Cardiac septum (tissue), 1 donor: ENCODE measurements at places on chromosomes 1 and 21. TPM values are rescaled to one million over a fixed set of nuclear protein-coding genes. Genes with fewer than 3 reads are reported as not detected.

DNA sequence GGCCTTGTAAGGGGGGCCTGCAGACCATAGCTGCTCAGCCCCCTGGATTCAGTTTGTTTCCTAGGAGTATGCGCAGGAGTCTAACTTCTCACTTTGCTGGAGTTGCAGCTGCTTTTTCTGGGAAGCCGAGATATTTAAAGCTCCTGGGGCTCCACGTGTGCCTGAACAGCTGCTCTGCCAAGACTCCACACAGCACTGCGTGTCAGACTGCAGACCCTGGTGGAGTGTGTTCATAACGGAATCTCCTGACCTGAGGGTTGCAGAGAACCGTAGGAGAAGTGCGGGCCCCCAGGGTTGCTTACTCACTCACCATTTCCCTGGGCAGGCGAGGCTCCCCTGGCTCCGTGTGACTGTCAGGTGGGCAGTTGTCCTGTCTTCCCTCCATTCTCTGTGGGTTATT lies 474.3 kb upstream of the TMPRSS15 start:
- DNase-seq = no peak

GRCh38 chr1:10951961-10952360 lies 60.5 kb upstream of the TARDBP start:
- DNase-seq = no peak

DNA sequence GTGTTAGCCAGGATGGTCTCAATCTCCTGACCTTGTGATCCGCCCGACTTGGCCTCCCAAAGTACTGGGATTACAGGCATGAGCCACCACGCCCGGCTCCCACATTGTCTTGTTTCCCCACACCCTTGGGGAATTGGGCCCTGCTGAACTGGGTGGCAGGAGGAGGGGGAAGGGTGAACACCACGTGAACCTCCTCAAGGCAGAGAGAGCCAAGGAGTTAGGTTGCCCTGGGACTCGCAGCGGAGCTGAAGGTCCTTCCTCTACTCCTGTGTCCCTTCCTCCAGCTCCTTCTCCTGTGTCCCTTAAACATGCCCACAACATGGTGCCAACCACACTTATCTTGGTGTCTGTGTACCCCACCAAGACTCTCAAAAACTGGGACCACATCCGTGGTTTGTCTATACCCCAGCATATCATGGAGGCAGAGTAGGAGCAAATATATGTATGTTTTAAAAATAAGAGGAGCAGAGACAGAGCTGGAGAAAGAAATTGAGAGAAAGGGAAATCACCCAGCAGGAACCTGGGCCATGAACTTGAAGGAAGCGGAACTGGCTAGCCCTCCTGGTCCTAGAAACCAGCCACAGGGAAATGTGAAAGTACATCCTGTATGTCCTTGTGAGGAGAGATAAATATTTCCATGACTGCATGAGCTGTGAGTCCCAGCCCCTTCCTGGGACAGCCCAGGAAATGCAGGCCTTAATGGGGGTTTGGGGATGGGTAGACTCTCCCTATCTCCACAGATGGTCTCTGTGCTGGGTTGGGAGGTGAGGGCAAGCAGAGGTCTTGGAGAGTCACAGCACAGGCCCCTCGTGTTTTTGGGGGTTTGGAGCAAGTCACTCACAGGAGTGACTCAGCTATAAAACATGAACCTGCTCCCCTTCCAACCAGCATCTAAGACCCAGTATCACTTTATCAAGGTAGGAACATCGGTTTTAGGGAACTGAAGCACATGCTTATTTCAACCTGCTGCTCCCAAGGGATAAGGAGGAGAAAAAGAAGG lies 9.4 kb upstream of the TAL1 start:
- DNase-seq = no peak

- DNase-seq = no peak
These were observed 161.7 kb downstream of the NTMT2 start for GRCh38 chr1:170307426-170307825.

MTARC1 gene
- total RNA-seq = 12.8 TPM

KRTAP19-3 gene
- not detected for total RNA-seq
